ENCODE measurements at places on chromosomes 4 and X. TPM values are rescaled to one million over a fixed set of nuclear protein-coding genes. Genes with fewer than 3 reads are reported as not detected.

DNA sequence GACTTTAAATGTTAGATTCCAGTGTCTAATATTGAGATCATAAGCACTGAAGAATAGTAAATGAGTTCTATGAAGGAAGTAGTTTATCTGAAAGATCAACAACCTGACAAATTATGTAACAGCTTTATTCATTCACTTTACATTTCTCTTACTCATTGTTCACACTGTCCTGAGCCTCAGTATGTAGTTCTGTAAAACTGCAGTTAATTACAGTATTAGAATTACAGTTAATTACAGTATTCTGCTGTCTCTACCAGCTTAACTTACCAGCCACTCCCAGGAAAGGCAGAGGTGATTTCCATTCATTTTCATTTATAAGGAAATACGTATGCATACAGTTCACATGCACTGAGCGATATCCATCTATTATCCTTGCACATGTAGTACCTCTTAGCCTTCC lies 32.7 kb downstream of the NFKB1 start:
- no peak overlapping the region for H3K27ac ChIP-seq
- DNase-seq = no peak
- H3K4me1 ChIP-seq = no peaks in the 10 kb centered on the region
- H3K36me3 ChIP-seq = no peaks in the 10 kb centered on the region

- no peak for DNase-seq
- H3K4me3 ChIP-seq = no peak overlapping the region
- no peaks in the 10 kb centered on the region for H3K4me1 ChIP-seq
- H3K27ac ChIP-seq = no peak overlapping the region
- no peaks in the 10 kb centered on the region for H3K36me3 ChIP-seq
- H3K27me3 ChIP-seq = no peaks in the 10 kb centered on the region
Measured at GRCh38 chrX:32397562-32398216, 813.7 kb downstream of the DMD start.

GRCh38 chr4:98845960-98846359 lies 83.0 kb downstream of the EIF4E start:
- H3K36me3 ChIP-seq = no peaks in the 10 kb centered on the region
- no peak overlapping the region for H3K27ac ChIP-seq
- no peak for DNase-seq
- no peak overlapping the region for H3K4me3 ChIP-seq

DNA sequence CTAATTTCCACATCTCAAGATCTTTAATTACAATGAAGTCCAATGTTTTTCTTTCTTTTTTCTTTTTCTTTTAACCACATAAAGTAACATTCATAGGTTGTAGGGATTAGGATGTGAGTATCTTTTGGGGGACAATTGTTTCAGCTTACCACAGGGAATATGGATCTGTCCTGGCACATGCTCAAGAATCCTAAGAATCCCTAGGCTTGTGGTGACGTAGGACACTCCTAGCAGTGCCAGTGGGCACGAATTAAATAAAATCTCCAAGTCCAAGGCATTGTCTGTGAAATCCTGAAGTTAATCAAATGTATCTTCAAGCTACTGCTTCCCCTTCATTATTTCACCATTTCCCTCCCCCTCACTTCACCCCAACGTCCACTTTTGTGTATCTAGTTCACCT lies 2.6 kb upstream of the LAS1L start:
- H3K4me1 ChIP-seq = no peaks in the 10 kb centered on the region
- H3K4me3 ChIP-seq = no peak overlapping the region
- no peaks in the 10 kb centered on the region for H3K36me3 ChIP-seq
- DNase-seq = no peak

The GBA3 gene
- total RNA-seq = not detected

DNA sequence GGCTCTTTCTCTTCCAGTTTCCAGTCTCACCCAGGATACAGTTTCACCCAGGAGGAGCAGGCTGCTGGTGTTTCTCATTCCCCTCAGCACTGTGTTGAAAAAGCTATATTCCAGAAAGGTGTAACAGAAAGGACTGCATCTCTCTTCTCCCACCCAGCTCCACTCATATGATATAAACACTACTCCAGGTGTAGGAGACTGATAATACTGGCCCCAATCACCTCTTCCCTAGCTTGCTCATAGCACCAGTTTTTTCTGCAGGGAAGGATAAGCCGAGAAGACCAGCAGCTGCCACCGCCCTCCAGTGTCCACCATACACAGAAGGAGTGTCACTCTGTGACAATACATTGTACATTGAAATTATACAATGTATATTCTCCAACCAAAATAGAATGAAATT lies 105.5 kb upstream of the STK26 start:
- no peak for DNase-seq
- no peaks in the 10 kb centered on the region for H3K36me3 ChIP-seq

DNA sequence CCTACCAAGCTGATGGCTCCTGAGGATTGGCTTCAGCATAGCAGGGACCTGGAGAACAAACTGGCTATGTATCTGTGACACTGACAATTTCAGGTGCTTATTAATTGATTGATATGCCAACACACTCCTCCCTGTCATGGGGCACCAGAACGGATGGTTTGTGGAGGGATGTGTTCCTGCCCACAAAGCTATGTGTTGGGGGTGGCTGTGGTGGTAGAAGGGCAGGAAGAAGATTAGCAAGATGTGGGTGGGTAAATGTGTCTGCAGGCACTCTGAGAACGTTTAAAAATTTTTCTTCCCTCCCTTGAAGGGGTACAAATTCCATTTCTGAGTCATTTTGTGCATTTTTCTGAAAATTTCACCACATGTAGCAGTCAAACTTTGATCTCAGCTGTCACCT lies 55.0 kb upstream of the SCML1 start:
- no peak for DNase-seq
- no peaks in the 10 kb centered on the region for H3K36me3 ChIP-seq
- no peak overlapping the region for H3K4me3 ChIP-seq
- no peaks in the 10 kb centered on the region for H3K4me1 ChIP-seq
- H3K27ac ChIP-seq = no peak overlapping the region

The MGARP gene
- 16.7 TPM for total RNA-seq

DNA sequence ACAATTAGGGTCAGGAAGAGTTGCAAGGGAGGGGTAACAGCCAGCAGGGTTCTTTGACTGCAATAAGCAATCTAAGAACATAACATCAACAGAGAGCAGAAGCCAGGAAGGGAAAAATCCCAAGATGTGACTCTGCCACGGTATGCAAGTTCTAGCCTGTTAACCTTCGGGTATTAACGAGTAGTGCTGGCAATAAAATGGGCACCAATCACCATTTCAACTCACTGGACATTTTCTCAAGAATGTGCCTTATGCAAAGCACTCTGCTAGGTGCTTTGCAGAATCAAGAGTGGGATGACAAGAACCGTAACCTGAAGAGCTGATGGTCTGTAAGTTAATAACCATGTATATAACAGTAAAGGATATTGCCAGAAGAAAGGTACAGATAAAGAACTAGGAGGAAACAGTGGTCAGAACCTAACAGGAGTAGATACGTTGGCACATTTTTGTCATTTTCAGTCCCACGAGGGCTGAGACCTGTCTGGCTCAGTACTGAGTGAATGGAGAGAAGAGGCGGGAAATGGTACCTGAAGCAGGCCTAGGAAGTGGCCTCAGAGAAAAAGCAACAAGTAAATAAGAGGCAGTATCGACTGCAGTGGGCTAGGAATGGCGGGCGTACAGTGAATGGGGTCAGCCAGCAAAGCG lies 2.7 kb downstream of the ELOVL6 start:
- H3K27me3 ChIP-seq = no peaks in the 10 kb centered on the region
- peak overlapping the region; percentile 74 for H3K4me3 ChIP-seq
- H3K27ac ChIP-seq = peak overlapping the region; percentile 86
- DNase-seq = no peak
- peaks cover 1% of the 10 kb centered on the region for H3K4me1 ChIP-seq

DNA sequence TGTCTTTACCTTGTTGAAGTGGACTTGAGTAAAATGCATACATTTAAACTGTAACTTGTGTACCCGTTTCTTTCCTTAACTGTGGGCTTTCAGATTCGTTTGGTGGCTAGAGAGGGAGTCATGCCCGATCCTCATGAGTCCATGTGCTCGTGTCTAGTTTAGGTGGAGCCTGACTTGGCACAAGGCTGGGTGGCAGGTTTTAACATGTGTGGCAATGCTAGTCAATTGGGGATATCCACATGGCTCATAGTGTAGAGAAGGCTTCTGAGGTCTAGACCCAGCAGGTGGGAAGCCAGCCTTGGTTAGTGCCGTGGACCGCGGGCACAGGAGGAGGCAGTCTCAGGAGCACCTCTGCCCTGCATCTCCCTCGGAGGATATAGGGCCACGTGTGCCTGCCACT lies 48.5 kb upstream of the CLCN4 start:
- H3K36me3 ChIP-seq = no peaks in the 10 kb centered on the region
- DNase-seq = no peak
- H3K4me1 ChIP-seq = peaks cover 20% of the 10 kb centered on the region

GRCh38 chrX:50818986-50819385 lies 5.0 kb upstream of the SHROOM4 start:
- no peak overlapping the region for H3K4me3 ChIP-seq
- no peaks in the 10 kb centered on the region for H3K36me3 ChIP-seq
- no peak for DNase-seq
- no peaks in the 10 kb centered on the region for H3K27me3 ChIP-seq
- H3K27ac ChIP-seq = no peak overlapping the region

GRCh38 chrX:68072041-68072440 lies 361.3 kb downstream of the OPHN1 start:
- no peak for DNase-seq
- no peaks in the 10 kb centered on the region for H3K27me3 ChIP-seq
- no peak overlapping the region for H3K4me3 ChIP-seq
- no peaks in the 10 kb centered on the region for H3K36me3 ChIP-seq
- no peak overlapping the region for H3K27ac ChIP-seq
- H3K4me1 ChIP-seq = no peaks in the 10 kb centered on the region

The DGKK gene
- total RNA-seq = not detected

The ADGRG4 gene
- total RNA-seq = 0.07 TPM

The ARMCX4 gene
- total RNA-seq = 17.3 TPM

DNA sequence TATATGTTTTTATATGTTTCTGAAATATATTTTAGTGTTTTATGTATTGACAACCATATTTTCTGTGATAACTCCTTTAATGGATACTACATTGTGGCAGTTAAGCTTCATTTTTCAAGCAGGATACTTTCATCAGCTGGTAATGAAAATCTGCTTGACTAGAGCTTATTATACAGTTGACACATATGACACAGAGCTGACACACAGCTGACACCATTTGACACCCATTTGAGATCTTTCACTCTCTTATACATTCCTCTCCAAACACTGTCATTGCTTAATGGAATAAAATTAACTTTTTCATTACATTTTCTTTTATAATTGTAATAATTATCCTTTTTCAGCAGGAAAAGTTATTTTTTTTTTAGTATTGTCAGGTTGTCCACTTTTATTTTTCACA lies 561.1 kb upstream of the NDST4 start:
- no peak for DNase-seq
- no peaks in the 10 kb centered on the region for H3K36me3 ChIP-seq
- no peak overlapping the region for H3K4me3 ChIP-seq
- no peaks in the 10 kb centered on the region for H3K27me3 ChIP-seq
- no peaks in the 10 kb centered on the region for H3K4me1 ChIP-seq

GRCh38 chr4:19791422-19792123 lies 460.1 kb upstream of the SLIT2 start:
- no peak overlapping the region for H3K27ac ChIP-seq
- no peak for DNase-seq
- H3K4me1 ChIP-seq = no peaks in the 10 kb centered on the region

The RS1 gene
- not detected for total RNA-seq

DNA sequence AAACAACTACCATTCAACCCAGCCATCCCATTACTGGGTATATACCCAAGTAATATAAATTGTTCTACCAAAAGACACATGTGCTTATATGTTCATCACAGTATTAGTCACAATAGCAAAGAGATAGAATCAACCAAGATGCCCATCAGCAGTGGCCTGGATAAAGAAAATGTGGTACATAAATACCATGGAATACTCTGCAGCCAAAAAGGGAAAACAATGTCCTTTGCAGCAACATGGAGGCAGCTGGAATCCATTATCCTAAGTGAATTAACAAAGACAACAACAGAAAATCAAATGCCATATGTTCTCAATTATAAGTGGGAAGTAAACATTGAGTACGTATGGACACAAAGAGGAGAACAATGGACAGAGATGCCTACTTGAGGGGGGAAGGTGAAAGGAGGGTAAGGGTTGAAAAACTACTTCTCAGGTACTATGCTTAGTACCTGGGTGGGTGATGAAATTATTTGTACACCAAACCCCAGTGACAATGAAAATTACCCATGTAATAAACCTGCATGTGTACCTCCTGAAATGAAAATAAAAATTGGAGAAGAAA lies 632.1 kb upstream of the AADAT start:
- no peaks in the 10 kb centered on the region for H3K27me3 ChIP-seq
- H3K36me3 ChIP-seq = no peaks in the 10 kb centered on the region
- H3K27ac ChIP-seq = no peak overlapping the region

The RHOXF2B gene
- total RNA-seq = not detected

- no peak overlapping the region for H3K27ac ChIP-seq
- DNase-seq = no peak
- H3K4me1 ChIP-seq = peaks cover 2% of the 10 kb centered on the region
- no peaks in the 10 kb centered on the region for H3K36me3 ChIP-seq
- no peaks in the 10 kb centered on the region for H3K27me3 ChIP-seq
Measured at GRCh38 chr4:88857588-88857987, 160.0 kb upstream of the NAP1L5 start.

DNA sequence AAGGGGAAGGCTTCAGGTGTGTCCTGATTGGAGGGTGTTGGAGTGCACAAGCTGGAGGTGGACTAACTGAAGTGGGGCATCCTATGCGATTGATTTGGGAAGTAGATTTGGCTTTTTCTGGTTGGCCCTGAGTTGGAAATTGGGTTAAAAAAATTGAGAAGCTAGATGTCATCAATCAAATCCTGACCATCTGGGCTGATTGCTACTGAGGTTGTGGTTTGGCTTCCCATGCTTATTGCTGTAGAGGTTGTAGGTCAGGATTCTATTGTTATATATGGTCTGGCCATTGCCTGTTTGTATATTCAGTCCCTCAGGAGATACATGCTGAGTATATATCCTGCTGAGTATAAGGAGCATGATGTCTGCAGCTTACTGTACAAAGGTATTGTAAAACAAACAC lies 7.7 kb upstream of the ZNF81 start:
- no peaks in the 10 kb centered on the region for H3K27me3 ChIP-seq
- H3K4me3 ChIP-seq = no peak overlapping the region
- DNase-seq = no peak
- no peak overlapping the region for H3K27ac ChIP-seq
- no peaks in the 10 kb centered on the region for H3K4me1 ChIP-seq

DNA sequence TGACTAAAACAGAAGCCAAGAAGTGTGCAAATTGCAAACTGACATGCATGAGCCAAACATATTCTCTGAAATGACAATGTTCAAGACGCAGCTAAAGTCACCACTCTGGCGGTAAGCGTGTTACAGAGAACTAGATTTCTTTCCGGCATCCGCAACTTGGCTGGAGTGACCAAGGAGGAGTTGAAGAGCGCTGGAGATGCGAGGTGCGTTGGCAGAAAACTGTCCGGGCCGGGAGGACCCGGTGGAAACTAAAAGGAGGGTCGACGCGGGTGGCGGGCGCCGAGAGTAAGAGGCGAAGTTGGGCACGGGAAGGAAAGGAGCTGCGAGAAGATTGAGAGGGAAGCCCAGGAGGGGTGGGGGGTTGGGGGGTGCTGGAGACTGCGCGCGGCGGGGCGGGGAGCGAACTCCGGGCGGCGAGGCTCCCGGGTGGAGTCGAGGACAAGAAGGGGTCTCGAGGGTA lies 807 bp downstream of the SEL1L3 start:
- DNase-seq = no peak
- H3K4me1 ChIP-seq = no peaks in the 10 kb centered on the region
- no peaks in the 10 kb centered on the region for H3K36me3 ChIP-seq
- H3K27ac ChIP-seq = no peak overlapping the region
- H3K27me3 ChIP-seq = no peaks in the 10 kb centered on the region
